DMS79 (cell line): ENCODE measurements at places on chromosomes 2 and 18.

GRCh38 chr2:176455816-176456291 lies 186.6 kb downstream of the MTX2 start:
- DNase-seq: peak; percentile 51

- no peak for DNase-seq
Observed at GRCh38 chr2:113974727-113975126, 84.8 kb downstream of the ACTR3 start.

DNA sequence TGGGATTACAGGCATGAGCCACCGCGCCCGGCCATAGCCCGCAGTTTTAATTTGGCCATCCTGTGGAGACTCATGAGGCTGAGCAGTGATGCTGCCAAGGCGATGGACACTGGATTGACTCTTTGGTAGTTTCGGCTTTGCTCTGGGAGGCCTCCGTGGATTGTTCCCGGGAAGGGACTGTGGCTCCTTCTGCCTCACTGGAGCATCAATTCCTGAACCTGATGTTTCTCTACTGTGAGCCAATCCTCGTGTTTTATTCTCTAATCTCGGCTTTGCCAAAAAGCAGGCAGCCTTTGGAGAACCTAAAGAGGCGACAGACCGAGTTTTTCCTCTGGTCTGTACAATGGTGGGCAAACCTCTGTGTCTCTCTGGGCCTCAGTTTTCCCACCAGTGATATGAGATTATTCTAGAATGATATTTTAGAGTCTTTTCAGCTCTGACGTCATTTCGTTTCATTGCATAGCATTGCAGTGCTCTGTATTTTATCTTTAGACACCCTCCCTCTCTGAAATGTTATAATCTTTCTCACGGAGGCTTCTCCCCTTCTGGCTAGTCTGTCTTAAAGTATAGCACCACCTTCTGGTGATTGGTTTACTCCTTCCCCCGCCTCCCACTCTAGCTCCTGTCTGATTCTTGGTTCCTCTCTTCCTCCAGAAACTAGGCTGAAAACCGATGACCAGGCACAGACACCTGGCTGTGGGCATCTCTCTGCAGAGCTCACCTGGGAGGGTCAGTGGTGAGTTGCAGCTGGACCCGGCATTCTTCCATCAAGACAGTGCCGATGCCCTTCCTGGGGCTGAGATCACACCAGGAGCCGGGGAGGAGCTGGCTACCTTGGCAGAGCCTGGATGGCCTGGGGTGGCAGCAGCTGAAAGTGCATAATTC lies 341.3 kb downstream of the MYCN start:
- no peak for DNase-seq

DNA sequence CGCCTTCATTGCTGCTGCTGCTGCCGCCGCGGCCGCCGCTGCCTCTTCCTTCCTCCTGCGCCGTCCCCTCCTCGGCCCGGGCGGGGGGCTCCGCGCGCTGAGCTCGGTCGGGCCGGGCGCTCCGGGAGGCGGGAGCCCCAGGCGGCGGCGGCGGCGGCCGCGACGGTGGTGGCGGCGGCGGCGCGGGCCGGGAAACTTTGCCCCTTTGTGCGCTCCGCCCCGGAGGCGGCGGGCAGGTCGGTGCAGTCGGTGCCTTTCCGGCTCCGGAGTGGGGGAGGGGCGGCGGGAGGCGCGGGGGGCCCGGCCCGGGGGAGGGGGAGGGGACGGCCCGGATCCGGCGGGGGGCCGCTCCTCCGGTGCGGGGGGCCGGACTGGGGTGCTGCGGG lies 205 bp downstream of the TET3 start:
- DNase-seq: no peak

DNA sequence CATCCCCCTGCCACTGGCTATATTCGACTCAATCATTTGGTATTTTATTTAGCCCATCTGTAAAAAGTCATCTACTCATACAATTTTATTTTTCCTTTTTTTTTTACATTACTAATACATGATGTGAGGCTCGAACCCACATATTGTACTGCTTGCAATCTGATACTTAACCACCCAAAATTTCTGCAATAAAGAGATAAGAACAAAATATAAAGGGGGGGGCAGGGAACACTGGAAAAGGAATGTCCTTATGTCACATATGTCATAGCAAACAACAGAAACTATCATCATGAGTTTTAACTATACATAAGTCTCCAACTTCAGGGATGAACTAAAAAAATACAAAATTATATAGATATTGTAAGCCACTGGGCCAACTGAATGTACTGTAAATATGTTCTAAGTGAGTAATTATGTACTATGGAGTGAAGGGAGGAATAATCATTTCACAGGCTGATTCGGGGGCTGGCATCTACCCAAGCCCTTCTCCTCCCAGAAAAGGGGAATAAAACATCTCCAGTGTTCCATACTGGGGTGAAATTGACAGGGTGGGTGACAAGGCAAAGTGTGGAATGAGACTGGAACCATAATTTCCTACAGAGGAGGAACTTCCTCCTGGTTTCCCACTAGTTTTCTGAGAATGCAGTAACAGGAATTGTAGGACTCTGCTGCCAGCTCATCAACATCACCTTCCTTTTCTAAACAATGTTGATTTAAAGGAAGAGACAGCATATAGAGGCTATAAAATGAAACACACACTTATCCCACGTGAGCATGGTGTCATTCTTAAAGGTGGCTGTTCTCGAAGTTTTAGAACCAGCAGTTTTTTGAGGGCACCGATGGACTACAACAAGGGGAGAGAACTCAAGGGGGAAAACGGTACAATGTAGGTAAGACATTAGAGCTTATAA lies 79.5 kb downstream of the FARSB start:
- DNase-seq: no peak

DNA sequence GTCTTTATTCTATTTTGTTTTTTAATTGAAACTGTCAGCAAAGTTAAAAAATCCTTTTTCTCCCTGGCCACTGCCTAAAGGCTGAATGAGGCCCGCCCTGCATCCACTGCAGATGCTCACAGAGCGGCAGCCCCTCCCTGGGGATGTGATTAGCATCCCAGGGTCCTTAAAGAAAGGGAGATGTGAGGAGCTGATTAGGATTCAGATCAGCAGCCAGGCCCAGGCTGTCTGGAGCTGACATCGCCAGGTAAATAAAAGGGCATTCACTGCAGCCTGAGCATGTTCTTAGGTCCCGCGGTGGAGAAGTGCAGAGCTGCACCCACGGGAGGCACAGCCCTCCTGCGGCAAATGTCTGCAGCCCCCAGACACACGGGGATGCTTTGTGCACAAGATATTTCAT lies 83.8 kb downstream of the LONRF2 start:
- no peak for DNase-seq

- DNase-seq: no peak
Observed at GRCh38 chr2:122523143-122523542, 767.7 kb downstream of the TSN start.

DNA sequence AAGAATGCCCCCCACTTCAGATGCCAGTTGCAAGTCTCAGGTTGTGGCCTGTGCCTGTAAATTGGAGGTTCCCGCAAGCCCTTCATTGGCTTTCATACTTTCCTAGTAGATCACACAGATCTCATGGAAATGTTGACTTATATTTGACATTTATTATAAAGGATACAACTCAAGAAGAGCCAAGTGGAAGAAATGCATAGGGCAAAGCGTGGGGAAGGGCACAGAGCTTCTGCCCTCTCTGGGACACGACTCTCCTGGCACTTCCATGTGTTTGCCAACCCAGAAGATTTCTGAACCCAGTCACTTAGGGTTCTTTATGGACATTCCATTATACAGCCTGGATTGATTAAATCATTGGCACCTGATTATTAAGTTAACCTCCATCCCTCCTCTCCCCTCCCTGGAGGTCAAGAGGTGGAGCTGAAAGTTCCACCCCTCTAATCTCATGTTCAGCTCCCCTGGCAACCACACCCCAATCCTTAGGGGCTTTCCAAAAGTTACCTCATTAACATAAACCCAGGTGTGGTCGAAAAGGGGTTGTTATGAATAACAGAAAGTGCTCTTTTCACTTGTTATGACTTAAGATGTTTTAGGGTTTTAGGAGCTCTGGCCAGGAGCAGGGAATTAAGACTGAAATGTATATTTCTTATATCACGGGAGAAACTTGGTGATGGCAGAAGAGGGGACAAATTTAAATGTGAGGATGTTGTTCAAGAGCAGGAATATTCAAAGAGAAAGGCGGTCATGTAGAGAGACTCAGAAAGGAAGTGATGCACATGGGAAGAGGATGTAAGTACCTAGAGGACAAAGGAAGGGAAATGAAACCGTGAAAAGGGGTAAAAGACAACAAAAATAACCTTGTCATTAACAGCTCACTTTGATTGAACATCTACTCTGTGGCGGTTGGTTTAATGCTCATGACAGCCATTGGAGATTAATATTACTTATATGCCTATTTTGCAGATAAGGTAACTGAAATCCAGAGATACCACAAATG lies 31.8 kb downstream of the SP100 start:
- no peak for DNase-seq

- DNase-seq: no peak
Observed at GRCh38 chr2:227462462-227462951, 9.4 kb upstream of the AGFG1 start.

DNA sequence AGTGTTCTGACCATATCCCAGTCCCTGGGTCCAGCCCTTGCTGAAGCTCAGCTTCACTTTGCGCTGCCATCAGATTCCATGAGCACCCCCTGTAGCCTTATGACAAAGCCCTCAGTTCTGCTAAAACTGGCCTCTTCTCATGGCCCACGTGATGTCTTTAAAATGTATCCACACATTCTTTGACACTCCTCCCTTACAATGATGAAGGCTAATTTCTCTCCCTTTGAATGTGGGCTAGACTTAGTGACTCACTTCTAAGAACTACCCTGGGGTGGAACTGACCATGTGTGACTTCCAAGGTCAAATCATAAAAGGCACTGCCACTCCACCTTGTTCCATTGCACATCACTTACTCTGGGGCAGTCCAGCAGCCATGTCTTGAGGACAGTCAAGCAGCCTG lies 45.4 kb upstream of the GORASP2 start:
- DNase-seq: no peak

GRCh38 chr18:60044290-60045006 lies 144.7 kb downstream of the PMAIP1 start:
- no peak for DNase-seq
